AG09309 (cell line): ENCODE measurements at places on chromosomes 11 and 22.

- no peak for DNase-seq
Measured at GRCh38 chr22:22609291-22609690, 35.1 kb upstream of the GGTLC2 start.

GRCh38 chr11:69377953-69378302 is 84.0 kb downstream of the MYEOV start:
- no peak for DNase-seq

DNA sequence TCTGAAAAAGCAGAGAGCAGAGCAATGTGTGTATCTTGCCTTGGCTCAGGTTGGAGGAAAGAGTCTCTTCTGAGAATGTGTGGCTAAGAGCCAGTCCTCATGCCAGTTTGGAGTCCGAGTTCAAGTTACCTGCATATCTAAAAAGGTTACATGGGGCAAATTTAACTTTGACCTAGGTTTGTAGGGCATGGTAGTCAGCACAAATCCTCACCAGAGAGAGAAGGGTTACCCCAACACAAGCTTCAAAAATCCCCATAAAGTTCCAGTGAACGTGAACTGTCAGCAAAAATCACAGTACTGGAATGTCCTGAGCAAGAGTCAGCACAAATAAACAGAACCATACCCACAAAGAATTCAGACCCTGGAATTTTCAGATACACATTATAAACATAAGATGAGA is 13.8 kb downstream of the SDHD start:
- no peak for DNase-seq

GRCh38 chr11:10797531-10797930 is 11.2 kb downstream of the EIF4G2 start:
- no peak for DNase-seq

DNA sequence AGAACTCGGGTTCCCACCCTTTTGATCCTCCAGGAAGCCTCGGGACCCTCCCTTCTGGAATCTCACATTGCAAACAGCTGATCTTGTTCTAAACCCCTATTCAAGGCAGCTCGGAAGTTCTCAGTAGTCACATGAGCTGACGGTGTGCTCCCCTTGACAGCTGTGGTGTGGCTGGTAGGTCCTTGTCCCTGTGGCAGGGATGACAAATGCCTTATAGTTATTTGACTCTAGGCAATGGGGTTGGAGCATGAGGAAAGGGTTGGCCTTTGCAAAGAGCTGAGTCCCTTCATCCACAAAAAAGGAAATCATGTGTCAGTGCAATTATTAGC is 23.6 kb downstream of the EIF4G2 start:
- no peak for DNase-seq

DNA sequence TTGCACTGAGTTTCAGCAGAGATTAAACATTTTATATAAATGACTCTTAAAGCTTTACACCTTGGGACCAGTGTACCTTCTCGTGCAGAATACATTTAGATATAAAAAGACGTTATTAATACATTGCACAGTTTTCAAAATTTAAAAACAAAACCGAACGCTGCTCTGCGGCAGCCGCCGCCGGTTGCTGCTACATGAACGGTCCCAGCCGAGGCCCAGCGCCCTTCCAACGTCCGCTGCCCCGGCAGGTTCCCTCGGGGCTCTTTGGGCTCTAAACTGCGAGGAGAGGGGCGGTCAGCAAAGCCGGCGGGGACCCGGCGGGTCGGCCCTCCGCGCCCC is 2.0 kb downstream of the CDKN1C start:
- DNase-seq = no peak

DNA sequence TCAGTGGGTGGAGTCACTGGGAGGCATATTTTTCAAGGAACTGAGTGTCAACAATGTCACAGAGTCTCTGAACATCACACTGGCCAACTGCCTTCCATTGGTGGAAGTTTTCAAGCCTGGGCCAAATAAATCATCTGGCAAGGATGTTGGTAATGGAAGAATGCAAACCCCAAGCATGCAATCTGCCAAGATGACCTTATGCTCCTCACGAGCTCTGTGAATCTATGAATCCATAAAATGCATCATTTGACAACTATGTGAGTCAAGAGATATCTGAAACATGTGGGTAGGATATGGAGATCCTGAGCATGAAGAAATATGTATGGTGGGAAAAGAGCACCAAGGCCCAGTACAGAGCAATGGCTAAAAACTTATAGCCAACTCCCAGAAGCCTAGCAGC is 122.2 kb downstream of the PLEKHA7 start:
- no peak for DNase-seq

- DNase-seq = no peak
Measured at GRCh38 chr11:1333091-1333772, 23.8 kb upstream of the TOLLIP start.

DNA sequence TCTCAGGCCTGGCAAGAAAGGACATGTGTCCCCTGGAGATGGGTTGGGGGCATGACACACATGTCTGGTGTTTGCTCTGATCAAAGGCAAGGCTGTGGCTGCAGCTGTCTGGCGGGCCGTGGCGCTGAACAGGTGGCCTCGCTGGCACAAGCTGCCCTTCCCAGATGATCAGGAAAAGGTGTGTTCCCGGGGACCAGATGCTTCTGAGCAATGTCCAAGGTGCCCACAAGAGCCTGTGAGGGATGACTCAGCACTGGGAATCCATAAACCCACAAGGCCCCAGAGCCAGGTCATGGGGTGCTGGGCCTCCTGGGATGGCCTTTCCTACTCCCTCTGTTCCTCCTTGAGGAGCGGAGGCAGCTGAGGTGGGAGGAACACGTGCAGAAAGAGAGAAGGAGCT is 9.7 kb upstream of the LRP5 start:
- no peak for DNase-seq

GRCh38 chr11:34585304-34585734 is 35.6 kb upstream of the EHF start:
- no peak for DNase-seq

- DNase-seq = no peak
Measured at GRCh38 chr22:27641049-27641795, 160.3 kb downstream of the MN1 start.

DNA sequence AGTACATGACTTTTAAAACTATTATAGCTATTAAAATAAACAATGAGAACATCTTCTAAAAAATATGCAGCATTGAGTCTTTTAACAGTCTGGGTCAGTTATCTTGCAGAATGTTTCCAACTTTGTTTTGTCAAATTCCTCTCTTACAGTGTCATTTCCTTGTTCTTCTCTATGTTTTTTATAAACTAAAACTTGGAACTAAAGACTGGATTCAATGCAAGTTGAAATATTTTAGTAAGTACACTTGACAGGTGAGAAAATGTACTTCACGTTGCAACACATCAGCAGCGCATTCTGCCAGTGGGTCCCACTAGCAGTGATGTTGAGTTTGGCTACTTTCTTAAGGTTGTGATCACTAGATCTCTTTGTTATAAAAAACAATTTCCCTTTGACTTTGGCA is 1407.6 kb upstream of the RAG2 start:
- DNase-seq = no peak

GRCh38 chr22:46108564-46109473 is 41.5 kb upstream of the PPARA start:
- no peak for DNase-seq
